ENCODE measurements at places on chromosomes 3 and 15.

- no peak for DNase-seq
Measured at GRCh38 chr3:7754653-7755441, 746.8 kb upstream of the LMCD1 start.

DNA sequence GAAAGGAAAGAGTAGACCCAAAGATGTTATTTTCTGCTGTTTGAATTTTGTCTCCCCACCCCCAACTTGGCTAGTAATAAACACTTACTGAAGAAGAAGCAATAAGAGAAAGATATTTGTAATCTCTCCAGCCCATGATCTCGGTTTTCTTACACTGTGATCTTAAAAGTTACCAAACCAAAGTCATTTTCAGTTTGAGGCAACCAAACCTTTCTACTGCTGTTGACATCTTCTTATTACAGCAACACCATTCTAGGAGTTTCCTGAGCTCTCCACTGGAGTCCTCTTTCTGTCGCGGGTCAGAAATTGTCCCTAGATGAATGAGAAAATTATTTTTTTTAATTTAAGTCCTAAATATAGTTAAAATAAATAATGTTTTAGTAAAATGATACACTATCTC is 21.6 kb downstream of the CLDN18 start:
- no peak for DNase-seq

DNA sequence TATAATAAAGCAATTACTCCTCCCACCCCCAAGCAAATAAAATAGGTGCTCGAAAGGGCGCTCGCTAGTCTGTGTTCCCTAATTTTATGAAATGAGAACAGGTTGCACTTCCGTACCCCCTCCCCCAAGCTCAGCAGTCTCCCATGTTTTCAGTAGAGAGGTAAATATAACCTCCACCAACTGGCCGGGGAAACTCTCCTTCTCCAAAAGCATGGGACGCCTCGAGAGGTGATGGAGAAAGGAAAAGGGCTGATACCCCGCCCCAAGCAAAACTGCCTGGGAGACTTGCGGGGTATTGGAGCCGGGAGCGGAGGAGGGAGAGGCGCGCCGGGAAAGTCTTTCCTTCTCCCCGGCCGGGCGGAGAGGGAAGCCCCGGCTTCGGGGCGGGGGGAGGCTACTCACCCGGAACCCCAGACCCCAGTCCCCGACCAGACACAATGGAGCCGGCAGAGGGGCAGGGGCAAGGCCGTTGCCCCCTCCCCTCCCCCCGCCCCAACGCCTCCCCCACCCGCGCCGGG is 605 bp downstream of the DCUN1D1 start:
- DNase-seq, result peak; percentile 20

DNA sequence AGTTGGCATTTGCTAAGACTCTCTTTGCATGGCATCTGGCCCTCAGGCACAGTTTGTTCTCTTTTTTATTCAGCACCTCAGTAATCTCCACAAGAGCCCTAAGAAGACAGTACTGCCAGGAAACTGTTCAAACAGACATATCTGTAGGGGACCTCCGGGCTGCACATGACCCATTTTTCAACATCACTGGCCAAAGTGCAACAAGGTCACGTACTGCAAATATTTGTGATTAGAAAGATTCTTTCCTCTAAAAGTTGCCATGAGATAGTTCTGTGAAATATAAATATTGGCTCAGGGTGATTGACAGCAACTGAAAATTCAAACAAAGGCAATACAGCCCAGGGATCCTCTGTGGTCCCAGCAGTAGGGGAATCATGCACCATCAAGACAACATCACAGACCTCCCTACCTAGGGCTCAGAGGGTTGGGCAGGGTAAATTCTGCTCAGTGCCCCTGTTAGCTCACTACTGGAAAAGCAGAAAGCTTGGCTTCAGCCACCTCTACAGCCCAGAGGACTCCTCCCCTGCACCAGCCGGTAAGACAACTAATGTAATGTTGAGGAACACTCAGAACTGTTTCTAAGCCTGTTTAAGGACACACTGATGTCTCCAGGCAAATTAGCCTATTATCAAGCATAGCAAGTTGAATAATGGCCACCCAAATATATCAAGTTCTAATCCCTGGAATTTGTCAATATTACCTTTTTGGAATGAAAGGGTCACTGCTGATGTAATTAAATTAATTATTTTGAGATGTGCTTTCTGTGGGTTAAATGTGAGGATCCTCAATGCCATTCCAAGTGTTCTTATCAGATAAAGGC is 117.4 kb upstream of the LPP start:
- DNase-seq, result no peak

DNA sequence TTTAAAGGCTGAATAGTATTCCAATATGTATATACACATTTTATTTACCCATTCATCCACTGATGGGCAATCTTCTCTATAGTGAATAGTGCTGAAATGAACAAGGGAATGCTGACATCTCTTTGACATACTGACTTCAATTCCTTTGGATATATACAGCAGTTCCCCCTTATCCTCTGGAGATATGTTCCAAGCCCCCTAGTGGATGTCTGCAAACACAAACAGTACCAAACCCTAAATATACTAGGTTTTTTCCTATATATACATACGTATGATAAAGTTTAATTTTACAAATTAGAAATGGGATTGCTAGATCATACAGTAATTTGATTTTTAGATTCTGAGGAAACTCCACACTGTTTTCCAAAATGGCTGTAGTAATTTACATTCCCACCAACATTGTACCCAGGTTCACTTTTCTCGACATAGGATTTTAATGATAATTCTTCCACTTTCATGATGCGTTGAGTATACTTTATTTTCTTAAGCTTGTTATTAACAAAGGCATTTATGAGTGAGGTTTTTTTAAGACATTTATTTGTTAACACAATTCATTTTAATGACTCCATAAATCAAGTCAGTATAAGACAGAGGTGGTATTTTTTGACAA is 38.2 kb downstream of the VPS13C start:
- DNase-seq, result peak; percentile 4

DNA sequence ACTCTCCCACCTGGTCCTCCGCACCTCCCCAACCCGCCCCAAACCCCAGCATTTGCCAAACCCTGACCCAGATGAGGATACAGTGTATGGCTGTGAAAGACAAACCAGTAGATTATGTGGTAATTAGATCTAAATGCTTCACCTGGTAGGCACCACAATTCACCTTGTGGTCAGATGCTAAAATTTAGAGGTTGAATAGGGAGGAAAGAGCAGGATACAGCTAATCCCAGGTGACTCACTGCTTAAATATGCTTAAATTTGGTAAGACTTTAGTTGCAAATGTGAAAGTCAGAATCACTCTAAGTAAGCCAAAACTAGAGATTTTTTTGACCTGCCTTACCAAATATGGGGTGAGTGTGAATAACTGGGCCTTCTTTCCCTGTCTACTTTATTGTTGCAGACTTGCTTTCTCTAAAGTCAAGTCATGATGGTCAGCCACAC is 105.5 kb downstream of the MME start:
- DNase-seq, result peak; percentile 68

DNA sequence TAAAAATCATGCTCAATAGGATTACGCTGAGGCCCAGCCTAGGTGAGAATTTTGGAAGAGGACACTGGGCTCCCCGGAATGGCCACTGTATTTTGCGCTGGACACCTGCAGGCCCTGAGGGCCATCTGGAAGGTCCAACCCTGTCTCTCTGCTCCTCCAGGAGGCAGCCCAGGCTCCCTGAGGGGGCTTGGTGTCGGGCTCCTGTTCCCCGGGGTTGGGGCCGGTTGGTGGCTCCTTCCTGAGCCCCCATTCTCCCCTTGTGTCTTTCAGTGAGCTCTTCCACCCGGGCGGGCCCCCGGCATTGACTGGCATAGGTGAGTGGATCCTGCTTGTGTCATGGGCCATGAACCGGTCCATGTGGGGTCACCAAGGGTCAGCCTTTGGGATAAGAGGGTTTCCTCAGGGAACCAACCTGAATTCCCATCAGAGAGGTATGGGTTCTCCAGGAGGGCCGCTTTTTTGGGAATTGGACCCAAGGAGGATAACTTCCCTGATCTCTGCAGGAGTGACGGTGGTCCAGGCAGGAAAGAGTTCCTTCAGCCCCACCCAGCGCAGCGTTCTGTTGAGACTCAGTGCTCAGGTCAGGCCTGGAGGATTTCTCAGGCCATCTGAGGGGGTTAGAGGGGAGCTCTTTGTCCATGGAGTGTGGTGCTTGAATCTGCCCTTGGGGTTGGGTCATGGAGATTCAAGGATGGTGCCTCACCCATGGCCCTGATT is 187.8 kb downstream of the UBE3A start:
- no peak for DNase-seq

DNA sequence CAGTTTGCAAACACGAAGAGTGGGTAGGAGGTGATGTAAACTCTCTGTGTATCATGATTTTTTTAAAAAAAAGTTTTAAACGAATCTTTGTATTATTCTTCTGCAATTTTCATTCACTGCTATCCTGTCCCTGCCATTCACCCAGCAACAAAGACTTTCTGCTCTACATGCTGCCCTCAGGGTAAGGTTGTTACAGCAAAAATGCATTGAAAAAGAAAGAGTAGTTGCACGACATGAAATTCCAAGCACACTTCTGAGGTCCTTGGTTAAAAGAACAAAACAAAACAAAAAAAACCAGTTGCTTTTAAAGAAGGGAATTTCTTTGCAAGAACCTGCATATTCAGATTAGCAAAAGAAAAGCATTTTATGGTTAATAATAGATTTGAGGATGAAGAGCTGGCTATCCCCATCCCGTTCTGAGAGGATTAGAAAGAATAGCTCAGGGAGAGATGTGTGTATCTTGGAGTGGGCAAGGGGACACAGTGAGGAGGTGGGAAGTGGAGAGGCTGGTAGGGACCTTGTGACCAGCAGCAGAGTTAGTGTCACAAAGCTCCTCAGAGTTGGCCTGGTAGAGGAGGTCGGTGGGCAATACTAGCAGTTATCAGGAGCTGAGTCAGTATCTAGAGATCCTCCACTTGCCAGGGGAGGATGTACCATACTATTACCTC is 290.8 kb downstream of the NEK10 start:
- DNase-seq, result no peak

DNA sequence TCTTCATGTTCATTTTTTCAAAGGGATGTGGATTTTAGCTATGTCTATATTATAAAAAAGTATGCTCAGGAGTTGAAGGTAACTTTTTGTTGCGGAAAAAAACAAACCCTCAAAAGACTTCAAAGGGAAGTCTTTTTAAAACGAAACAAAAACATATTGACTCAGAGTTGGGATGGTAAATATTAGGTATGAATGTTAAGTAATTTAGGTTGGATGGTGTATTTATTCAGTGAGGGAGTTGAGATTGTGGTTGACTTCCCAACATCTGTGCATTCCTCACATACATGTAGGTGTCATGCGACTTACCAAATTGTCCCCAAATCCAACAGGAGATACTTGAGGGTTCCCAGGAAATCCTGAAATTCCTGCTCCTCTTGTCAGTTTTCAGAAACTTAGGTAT is 32.7 kb upstream of the PLSCR5 start:
- DNase-seq, result no peak

DNA sequence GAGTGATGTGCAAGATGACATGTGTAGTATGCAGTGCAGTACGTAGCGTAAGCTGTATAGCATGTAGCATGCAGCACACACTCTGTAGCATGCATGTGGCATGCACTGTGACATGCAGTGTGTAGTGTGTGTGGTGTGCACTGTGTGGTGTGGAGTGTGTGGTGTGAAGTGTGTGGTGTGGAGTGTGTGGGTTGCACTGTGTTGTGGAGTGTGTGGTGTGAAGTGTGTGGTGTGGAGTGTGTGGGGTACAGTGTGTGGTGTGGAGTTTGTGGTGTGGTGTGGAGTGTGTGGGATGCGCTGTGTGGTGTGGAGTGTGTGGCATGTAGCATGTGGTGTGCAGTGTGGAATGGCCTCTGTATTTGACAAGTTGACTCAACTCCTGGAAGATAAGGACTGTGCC is 39.2 kb downstream of the ROPN1B start:
- DNase-seq, result no peak

GRCh38 chr3:116112696-116113095 is 332.6 kb downstream of the LSAMP start:
- peak; percentile 52 for DNase-seq

GRCh38 chr3:183764847-183765731 is 60.3 kb downstream of the MAP6D1 start:
- DNase-seq, result peak; percentile 33

- no peak for DNase-seq
Measured at GRCh38 chr3:183896610-183897009, 11.9 kb upstream of the PARL start.

GRCh38 chr3:187208159-187208558 is 10.9 kb downstream of the RTP1 start:
- peak; percentile 32 for DNase-seq

DNA sequence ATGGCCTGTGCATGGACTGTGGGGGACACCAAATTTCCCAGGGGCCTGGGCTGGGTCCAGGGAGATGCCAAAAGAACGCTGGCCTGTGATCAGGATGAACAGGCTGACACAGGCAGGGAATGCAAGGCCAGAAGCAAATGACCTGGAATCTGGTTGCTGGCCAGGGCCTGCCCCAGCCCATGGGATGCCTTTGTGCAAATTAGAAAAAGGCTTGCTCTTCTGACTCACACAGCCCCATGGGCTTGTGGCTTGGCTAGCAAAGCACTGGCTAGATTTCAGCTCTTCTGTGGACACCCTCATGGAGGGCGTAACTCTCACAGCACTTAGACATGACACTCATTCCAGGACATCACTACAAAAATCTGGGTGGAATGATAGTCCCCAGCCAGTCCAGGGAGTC is 356.0 kb downstream of the SHQ1 start:
- DNase-seq, result peak; percentile 99

- DNase-seq, result no peak
Measured at GRCh38 chr15:80695911-80696661, 976 bp downstream of the ABHD17C start.

DNA sequence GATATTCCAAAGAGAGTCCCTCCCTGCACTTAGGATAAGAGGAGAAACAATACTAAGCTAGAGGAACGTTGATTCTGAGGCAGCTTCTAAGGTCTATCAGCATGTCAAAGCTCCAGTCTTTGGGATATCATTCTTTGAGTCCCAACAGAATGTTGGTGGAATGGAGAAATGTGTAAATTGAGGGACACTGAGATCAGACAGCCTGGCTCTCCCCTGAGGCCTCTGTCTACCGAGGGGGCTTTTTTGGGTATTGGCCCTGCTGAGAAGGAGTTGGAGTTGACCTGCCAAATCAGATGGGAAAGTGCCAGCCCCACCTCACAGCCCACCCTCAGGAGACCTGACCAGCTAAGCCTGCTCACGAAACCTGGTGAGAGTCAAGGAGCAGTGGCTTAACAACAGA is 27.6 kb upstream of the LRTM1 start:
- DNase-seq, result no peak
